ENCODE measurements at places on chromosomes 3 and 15.

- DNase-seq = no peak
Observed at GRCh38 chr3:31610700-31611275, 78.1 kb downstream of the STT3B start.

DNA sequence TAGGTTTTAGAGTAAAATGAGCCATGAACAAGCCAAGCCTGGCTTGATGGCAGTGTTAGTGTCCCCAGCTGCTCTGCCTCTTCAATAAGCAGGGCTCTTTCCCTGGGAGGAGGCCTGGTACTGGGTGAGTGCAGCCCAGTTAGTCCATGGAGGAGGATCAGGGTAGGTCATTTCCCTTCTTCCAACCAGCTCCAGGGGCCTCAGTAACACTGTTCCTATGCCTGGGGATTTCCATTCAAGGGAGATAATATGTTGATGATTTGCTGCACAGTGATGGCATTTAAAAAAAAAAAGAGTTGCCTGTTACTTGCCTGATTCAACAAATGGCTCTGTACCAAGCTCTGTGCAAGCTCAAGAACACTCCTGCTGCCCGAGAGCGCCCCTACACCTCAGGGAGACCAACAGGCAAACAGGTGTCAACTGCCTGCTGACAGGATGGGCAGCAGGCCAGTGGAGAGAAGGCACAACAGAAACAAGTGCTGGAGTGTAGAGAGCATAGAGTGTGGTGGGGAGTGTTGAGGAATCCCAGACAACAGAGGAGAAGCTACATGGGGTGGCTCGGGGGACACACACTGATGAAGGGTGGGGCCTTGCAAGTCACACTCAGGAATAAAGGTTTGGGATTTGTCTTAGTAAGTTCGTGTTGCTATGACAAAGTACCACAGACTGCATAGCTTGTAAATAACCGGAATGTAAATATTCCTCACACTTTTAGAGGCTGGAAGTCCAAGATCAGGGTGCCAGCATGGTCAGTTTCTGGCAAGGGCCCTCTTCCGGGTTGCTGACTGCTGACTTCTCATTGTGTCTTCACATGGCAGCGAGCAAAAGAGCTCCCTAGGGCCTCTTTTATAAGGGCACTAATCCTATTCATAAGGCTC is 78.6 kb upstream of the PXYLP1 start:
- no peak for DNase-seq

GRCh38 chr3:146164971-146165769 is 4.2 kb upstream of the PLOD2 start:
- no peak for DNase-seq

GRCh38 chr3:53812434-53812833 is 33.8 kb downstream of the CHDH start:
- DNase-seq = no peak

- DNase-seq = no peak
Observed at GRCh38 chr3:18345015-18345367, 80.1 kb downstream of the SATB1 start.

DNA sequence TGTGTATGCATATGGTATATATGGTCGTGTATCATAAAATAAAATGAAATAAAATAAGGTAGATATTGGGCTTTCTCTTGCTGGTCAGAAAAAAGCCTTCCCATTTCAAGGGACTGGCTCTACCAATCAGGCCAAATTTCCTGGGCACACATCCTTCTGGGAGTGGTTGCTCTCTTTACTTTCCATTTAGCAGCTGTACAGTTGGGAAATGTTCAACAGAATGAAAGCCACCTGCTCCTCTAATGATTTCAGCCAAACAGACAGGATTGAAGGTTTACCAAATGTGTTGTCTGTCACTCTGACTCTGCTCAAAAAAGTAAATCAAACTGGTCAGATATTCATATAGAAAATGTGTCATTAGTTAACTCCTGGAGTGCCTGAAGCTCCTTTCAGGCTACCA is 380.4 kb downstream of the ROBO2 start:
- no peak for DNase-seq

DNA sequence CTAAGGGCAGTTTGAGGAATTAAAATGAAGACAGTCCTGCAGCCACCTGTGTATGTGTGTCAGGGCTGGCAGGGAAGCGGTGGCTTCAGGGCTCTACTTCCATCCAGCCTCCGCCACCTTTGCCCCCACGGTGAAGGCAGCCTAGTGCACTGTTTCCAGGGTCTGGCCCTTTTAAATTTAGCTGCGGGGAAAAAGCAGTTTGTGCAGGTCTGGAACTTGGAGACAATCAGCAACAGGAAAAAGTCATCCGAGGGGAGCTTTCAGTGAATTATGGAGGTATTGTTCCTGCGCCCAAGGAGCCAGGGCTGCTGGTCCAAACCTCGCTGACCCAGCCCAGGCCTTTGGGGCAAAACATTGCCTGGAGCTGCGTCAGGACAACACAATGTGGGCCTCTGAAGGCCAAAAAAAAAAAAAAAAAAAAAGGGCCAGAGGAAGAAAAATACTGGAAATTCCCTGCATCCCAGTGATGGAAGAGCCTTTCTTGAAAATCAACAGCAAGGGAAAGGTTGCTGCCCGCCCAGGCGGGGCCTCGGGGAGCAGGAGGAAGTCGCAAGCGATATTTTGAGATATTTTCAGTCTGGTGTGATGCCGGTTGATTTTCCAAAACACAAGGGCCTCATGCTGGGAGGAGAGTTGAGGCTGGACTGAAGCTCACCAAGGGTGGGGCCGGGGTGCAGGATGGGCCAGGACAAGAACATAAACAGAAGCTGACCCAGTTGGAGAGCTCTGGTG is 25.5 kb upstream of the FGD5 start:
- DNase-seq = no peak
